HTR-8/SVneo (cell line): ENCODE measurements at places on chromosomes 13 and 19.

DNA sequence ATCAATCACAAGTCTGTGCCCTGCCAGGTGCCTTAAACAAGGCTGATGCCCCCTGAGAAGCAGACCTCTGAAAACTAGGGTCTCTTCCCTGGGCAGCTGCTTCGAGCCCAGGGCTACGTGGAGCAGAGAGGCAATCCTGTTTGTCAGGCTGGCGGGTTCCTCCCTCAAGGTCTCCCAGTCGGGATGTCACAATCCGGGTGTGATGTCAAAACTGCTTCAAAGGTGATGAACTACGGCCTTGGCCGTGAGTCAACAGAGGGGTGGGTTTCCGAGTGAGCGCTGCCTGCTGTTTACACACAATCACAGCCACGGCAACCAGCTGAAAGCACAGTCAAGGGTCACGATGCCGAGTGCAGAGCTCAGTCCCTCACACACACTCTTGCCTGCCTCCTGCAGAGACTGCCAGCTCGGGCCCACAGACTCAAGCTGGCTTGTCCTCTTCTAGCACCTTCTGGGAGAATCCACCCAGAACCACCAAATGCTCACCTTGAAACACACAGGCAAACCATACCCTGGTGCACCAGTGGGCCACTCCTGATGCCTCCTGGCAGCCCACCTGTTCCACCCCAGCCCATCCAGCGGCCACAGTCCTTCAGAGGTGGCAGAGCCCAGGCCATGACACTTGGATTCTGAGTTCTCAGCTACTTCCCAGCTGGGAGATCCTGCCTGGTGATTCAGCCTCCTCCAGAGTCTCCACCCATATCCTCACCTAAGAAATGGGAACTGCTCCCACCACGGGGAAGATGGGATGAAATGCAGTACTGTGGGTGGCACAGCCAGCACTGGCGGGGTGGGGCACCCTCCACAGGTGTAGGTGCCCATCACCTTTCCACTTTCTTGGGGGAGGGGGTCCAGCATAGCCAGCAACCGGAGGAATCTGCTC, 6.8 kb downstream of the ELL start:
- no peak for DNase-seq

DNA sequence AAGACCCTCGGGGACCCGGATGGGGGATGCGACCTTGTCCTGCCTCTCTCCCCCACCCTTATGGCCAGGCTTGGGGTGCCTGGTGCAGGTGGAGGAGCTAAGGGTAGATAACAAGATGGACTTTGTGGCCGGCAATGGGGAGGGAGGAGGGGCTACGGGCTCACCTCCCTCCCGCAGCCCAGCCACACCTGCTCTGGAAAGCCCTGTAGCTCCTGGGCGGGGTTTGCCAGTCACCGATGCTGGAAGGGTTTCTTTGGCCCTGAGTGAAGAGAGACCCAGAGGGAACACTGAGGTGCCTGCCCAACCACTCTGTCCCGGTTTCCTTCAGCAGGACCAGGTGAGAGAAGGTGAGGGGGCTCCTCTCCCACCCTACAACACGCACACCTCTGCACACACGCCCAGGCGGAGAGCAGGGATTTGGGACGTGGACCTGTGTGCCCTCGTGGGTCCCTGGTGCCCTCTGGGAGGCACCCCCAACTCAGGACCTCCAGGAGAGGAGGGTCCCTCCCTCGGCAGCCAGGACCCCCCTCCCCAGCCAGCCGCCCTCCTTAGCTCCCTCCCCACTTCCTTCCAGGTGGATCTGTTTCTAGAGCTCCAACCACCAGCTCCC, at the start of gene FUT2:
TSS of gene FUT2 (plus strand) at position 229 of the 610 bp plus-strand sequence. CDS start 6,986 bp downstream, outside the sequence.
- DNase-seq: no peak

- DNase-seq: no peak
Measured at GRCh38 chr13:21987793-21988192, 316.9 kb downstream of the FGF9 start.

- no peak for DNase-seq
Measured at GRCh38 chr19:10364644-10365043, 15.7 kb downstream of the TYK2 start.

GRCh38 chr19:4197625-4198466, 15.4 kb downstream of the ANKRD24 start:
- DNase-seq: no peak

DNA sequence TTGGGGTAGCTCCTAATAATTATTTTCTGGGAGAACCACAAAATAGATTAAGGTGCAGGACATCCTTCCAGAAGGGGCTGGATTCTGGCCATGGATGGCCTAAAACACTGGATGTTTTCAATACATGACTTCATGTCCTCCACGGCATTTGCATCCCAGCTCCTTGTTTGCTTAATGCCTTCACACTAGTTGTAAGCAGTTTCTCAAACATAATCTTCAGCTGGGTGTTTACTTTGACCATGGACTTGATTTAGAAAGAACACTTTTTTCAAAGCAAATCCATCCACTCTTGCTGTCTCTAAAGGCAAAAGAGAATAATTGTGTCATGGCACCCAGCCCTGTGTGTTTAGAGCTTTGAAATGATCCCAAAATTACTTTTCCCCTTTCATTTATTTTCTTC, 82.5 kb upstream of the GSX1 start:
- DNase-seq: no peak

DNA sequence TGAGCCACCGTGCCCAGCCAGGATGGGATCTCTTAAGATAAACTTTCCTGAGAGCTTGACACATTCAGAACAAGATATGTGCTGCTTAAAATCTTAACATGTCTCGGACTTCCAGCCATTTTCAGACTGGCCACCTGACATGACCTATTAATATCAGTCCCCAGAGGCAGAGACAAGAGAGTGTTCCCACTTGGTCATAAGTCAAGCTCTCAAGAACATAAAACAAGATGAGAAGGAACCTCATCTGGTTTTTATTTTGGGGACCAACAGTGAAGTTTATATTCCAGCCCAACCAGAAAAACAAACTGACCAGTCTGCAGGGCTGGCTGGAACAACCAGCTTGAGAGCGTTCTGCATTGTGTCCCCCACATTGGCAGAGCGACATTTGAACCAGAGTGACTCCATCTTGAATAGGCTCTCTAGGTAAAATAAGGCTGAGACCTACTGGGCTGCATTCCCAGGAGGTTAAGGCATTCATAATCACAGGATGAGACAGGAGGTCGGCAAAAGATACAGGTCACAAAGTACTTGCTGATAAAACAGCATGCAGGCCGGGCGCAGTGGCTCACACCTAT, 21.8 kb upstream of the PLEKHF1 start:
- no peak for DNase-seq

- DNase-seq: peak; percentile 40
Measured at GRCh38 chr19:2060884-2061494, 9.9 kb upstream of the MKNK2 start.

- DNase-seq: no peak
Measured at GRCh38 chr19:355134-355533, 10.5 kb upstream of the MIER2 start.

DNA sequence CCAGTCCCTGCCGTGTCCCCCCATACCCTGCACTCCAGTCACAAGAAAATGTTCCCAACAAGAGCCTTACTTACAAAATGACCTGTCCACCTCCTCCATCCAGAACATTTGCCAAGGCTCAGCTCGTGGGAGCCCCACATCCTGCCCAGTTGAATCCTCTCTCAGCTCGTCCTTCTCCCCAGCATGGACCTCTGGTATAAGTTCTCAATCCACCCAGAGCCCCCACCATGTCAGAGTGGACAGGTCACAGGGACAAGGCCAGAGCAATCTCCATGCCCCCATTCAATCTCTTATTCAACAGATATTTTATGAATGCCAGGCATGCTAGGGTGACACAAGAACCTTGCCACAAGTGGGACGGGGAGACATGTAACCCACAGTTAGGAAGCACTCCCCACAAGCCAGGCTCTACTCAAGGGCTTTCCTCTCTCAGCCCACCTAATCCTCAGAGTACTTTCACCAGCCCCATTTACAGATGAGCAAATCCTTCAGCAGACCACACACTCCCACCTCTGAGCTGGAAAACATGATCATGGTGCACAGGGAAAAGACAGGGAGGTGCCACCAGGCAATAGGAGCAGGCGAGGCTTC, 15.1 kb downstream of the DEDD2 start:
- DNase-seq: no peak

DNA sequence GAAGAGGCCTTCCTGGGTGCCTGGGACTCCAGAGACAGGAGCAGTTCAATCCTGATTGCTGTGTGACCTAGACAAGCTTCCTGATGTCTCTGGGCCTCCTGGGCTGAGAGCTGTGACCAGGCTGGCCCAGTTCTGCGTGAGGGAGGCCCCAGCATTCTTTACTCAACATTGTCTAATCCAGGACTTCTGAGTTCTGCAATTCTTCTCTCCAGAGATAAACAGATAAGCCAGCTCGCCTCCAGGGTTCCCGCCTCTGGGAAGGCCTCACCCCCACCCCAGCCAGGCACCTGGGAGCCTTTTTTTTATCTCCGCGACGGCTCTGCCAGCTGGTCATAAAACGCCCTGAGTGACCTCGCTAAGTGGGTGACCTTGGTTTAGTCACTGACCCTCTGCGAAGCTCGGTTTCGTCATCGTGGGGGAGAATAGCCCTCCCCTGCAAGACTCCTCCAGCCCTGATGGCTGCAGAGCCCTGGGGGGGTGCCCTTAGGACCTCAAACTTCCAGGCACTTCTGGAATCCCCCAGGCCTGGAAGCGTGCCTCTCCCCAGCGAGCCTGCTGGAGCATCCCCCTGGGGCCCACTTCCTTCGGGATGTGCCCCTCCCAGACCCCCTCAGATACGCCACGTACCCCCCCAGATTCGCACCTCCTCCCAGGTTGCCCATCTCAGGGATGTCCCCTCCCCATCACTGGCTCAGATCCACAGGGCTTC, 1.9 kb downstream of the SULT2B1 start:
- peak; percentile 86 for DNase-seq

DNA sequence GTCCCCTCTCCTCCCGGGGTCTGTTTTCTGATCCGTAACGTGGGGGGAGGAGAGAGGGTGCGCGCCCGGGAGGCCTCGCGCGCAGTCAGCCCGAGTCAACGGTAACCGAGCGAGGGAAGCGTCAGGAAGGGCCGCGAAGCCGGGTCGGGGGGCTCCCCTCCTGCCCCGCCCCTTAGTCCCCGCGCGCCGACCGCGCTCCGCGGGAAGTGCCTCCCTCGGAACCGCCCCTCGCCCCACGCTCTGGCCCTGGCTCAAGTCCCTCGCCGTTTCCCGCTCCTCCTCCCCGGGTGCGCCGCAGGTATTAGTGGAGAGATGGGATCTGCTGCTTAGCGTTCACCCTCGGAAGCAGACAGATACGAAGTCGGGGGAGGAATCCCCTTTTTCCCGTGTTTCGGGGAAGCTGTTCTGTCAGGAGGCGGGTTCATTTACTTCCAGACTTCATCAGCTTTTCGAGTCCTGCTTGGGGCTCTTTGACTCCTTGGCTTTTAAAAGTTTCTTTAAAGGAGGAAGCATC, 770 bp downstream of the HNRNPM start:
- no peak for DNase-seq

DNA sequence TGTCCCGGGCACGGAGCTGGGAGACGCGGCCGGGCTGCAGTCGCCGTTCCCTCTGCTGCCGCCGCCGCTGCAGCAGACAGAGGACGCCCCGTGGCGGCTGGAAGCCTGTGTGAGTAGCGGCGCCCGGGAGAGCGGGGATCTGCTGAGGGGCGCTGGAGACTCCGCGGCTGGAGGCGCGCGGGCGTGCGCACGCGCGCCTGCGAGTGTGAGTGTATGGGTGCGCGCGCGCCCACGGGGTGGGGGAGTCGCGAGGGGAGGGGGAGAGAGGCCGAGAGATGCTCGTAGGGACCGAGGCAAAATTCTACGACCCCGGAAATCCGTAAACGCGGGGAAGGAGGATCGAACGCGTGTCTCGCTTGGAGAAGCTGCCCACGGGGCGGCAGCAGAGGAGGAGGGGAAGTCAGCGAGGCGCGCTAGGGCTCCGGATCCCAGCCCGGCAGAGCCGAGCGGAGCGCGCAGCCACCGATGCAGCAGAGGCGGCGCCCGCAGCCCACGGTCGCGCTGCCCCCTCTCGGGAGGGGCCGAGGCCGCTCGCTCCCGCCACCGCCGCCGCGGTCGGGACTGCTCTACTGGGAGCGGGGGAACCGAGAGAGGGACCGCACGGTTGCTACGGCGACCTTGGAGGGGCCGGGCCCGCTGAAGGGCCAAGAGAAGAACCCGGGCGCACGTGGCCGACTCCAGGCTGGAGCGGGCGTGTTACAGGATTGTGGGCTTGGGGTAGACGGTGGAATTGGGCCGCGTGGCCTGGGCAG, at the start of gene ENOX1:
TSS of gene ENOX1 (minus strand) at position 207 of the 752 bp plus-strand sequence.
- no peak for DNase-seq

DNA sequence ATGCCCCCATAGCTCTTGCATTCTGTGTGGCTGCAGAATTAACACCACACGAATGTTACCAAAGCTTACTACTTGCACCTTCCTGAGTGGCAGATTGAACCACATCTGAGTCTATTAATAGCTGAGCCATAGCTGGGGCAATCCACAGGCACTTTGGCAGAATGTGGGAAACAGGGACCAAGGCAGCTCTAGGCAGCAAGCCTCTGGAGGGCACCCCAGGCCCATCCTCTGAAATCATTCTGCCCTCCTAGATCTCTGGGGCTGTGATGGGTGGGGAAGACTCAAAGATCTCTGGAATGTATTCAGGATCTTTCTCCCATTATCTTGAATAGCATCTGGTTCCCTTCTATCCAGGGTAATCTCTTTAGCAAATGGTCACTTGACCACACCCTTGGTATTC, 139.3 kb downstream of the TNFRSF19 start:
- no peak for DNase-seq

DNA sequence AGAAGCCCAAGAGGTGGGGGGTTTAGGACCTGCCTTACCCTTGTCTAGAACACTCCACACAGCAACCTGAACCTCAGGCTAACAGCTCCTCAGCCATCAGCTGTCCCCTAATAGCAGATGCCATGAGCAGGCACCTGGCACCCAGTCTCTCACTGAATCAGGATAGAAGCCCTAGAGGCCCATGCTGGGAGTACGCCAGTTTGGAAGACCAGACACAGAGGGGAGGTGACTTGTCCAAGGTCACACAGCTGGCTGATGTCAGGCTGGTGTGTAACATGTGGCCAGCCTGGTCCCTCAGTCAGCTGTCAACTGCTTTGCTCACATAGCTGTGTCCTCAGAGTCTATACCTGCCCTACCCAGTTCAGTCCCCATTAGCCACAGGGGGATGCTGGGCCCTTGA, 12.8 kb upstream of the SAMD1 start:
- DNase-seq: no peak

GRCh38 chr13:95099541-95099940, 201.7 kb downstream of the ABCC4 start:
- DNase-seq: no peak

DNA sequence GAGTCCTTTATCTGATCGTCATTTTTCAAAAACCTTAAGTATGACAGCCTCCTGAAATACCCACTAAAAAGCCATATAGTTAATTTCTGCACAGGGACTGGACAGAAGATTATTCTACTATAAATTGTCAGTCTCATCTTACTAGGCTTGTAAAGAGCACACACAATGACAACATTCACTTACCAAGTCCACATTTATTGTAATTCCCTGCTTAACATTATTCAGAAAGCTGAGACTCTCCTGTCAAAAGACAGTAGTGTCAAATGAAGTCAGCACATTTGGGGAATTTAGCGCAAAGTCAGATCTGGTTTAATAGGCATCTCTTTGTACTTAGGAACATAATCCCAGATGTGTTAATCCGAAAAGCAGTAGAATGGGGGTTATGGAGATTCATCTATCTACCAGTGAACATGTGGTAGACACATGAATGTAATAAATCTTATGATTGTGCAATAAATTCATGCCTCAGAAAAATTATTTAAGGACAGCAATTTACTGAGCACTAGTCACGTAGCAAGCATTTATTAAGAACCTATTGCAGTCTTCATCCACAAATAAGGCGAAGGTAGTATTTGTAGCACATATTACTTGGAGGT, 224.6 kb upstream of the GPC6 start:
- DNase-seq: no peak
